Activated naive CD8-positive, alpha-beta T cell treated with anti-CD3 and anti-CD28 coated beads, Interleukin-2, amount 10 ng/mL, durations not matched to agents 7 days and 5 days (primary cell): ENCODE measurements at places on chromosomes 16 and 17. TPM values are rescaled to one million over a fixed set of nuclear protein-coding genes. Genes with fewer than 3 reads are reported as not detected.

Gene MMP25
- total RNA-seq = 60.4 TPM

Gene KRTAP4-9
- not detected for total RNA-seq

DNA sequence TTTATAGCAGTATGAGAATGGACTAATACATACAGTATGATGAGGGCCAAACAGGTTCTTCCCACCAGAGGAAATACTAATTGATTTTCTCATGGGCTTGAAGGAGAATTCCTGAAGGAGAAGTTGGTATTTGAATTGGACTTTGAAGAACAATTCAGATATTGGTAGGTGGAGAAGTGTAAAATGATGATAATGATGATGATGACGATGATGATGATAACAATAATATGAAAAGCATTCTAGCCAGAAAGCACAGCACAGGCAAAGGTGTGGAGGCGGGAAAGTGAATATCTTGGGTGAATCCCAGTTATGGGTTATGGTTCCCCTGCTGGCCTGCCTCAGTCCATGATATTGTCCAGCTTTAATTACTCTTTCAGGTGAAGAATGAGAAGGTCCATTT is 562.4 kb upstream of the SALL1 start:
- no peak for DNase-seq

DNA sequence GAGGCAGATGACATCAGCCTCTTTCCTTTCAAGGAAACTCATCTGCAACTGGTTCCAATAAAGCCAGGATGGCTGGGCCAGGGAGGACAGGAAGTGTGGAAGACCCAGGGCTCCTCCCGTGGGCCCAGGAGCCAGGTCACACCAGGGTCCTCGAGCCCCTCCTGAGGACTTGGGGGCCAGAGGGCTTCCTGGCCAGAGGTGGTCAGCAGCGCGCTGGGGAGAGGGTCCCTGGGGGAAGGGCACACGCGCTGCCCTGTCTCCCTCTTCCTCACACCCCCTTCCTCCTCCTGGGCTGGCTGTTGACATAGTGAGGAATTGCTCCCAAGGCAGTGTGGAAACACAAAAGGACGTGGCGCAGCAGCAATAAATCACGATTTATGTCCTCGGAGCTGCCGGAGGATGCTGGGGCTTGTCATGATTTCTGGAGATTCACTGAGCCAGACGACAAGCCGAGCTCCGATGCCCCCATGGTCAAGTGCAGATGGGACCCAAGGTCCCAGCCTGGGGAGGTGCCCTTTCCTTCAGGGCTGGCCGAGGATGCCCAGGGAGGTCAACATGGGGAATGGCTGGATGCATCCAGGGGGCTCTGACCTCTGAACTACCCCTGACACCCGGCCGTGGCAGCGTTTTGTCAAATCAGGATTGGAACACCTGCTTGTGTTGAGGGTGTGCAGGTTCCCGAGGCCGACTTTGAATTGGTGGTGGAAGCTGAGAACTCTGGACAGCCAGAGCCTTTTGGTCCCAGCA is 152.6 kb downstream of the IRF8 start:
- no peak for DNase-seq

DNA sequence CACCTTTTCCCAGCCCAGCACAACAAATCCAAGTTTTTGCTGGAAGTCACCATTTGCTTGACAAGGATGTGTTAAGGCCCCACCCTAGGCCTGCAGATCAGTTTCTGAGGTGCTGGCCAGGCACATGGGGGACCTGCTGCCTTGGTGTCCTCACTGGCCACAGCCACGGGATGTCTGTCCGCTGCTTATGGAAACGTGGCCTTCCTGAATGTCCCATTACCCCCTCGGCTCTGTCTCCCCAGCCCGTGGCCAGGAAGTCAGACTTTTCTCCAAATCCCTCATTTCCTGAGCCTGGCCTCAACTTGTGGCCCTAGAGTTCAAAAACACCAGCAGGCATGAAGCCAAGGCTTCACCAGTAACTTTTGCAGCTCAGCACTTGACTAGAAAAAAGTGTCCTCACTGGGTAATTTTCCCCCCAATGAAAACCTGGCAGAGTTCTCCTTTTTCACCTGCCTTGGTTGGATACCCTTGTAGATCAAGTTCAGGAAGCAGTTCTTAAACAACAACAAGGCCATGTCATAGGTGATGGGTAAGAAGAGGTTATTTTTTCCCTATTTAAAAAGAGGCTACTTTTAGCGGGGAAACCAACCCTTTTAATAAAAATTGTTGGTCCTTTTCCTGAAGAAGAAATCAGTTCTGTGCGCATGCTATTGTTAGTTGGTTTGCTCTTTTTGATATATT is 80.8 kb downstream of the SOCS1 start:
- DNase-seq = no peak
